Fibroblast of skin of scalp (primary cell): ENCODE measurements at places on chromosomes 2 and 18.

- no peak for DNase-seq
Measured at GRCh38 chr2:129233166-129233565, 746.3 kb upstream of the RAB6C start.

DNA sequence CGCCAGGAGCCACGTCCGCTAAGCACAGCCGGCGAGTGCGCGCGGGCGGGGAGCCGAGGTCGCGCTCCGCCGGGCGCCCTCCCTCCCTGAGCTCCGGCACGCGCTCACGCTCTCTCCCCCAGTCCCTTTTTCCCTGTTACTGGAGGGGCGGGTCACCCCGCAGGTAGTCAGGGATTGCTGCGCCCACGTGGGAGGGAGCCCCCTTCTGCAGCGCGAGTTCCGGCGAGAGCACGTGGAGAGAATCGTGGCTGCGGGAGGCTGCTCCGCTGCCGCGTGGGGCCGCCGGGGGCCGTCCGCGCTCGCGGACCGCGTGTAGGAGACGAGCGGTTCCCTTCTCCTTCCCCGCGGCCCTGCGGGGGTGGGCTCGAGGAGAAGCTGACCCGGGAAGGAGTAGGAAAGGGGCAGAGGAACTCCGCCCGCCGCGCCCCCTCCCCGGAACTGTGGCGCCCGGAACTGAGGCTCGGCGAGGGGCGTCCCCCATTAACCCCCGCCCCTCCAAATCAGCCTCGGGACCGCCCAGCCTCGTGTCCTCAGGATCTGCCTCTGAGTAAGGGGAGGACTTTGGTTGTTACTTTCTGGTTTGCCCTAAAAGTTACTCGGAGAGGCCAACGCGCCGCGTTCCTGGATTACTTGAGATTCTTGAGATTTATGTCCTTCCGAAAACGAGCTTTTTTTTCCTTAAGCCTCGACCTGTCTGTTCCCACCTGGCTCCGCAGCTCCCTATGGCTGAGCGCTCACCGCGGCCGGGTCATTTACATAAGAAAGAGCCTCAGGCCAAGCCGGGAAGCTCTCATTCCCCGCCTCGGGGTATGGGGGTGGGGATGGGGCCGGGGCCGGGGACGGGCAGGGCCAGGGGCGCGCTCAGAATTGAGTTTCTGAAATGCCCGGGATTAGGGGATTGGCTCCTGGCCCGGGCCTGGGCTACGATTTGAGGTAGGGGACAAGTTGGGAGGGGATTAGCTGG, 1.1 kb downstream of the HK2 start:
- peak; percentile 52 for DNase-seq

- DNase-seq, result peak; percentile 93
Measured at GRCh38 chr18:45169610-45170009, 445.7 kb upstream of the SLC14A2 start.

GRCh38 chr2:3399829-3400228, 20.3 kb downstream of the TRAPPC12 start:
- DNase-seq, result no peak

DNA sequence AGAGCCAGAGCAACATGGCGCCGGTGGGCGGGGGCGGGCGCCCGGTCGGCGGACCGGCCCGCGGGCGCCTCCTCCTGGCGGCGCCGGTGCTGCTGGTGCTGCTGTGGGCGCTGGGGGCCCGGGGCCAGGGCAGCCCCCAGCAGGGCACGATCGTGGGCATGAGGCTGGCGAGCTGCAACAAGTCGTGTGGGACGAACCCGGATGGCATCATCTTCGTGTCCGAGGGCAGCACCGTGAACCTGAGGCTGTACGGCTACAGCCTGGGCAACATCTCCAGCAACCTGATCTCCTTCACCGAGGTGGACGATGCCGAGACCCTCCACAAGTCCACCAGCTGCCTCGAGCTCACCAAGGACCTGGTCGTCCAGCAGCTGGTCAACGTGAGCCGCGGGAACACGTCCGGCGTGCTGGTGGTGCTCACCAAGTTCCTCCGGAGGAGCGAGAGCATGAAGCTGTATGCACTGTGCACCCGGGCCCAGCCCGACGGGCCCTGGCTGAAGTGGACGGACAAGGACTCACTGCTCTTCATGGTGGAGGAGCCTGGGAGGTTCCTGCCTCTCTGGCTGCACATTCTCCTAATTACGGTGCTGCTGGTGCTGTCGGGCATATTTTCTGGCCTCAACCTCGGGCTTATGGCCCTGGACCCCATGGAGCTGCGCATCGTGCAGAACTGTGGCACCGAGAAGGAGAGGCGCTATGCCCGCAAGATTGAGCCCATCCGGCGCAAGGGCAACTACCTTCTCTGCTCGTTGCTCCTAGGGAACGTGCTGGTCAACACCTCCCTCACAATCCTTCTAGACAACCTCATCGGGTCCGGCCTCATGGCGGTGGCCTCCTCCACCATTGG, 507 bp downstream of the CNNM4 start:
- DNase-seq, result no peak

- no peak for DNase-seq
Measured at GRCh38 chr2:23720705-23721453, 206.0 kb downstream of the ATAD2B start.

GRCh38 chr18:24499814-24500213, 39.4 kb downstream of the HRH4 start:
- DNase-seq, result peak; percentile 78
